ENCODE measurements at places on chromosomes 7 and 10. TPM values are rescaled to one million over a fixed set of nuclear protein-coding genes. Genes with fewer than 3 reads are reported as not detected.

Gene NCF1
- total RNA-seq: not detected

DNA sequence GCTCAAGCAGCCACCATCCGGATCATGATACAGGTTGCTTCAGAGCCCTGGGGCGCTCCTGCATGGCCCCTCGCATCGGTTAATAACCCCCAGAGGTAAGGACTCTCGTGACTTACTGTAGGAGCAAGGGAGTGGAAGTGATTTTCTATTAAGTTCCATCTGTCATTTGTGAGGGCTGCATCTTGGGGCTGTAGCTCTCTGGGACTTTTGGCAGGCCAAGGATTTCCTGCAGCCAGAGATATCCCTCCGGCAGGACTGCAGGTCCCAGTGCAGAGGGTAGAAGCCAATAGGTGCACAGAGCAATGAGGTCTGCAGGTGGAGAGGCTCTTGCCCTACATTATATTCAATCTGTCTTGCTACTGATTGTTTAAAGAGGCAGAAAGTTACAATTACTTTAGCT lies 356.8 kb upstream of the ADARB2 start:
- peak; percentile 55 for DNase-seq

Gene RET
- not detected for total RNA-seq

Gene CFAP69
- total RNA-seq: 3.3 TPM

DNA sequence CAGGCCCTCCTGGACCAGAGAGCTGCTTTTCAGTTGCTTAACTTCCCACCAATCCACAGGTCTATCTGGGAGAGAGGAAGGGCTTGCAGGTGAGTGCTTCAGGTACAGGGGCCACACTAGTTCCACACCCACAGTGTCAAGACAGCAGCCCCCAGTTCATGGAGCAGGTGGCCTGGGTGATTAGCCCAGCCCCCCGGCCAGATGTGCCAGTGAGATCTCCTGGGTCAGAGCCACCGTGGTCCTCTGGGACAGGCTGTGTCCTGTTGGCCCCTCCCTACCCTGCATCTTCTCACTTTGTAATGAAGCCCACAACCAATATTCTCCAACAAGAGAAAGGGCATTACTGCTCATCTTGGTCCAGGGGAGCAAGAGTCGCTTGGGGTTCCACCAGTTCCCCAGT lies 30.6 kb downstream of the DRGX start:
- no peak for DNase-seq

DNA sequence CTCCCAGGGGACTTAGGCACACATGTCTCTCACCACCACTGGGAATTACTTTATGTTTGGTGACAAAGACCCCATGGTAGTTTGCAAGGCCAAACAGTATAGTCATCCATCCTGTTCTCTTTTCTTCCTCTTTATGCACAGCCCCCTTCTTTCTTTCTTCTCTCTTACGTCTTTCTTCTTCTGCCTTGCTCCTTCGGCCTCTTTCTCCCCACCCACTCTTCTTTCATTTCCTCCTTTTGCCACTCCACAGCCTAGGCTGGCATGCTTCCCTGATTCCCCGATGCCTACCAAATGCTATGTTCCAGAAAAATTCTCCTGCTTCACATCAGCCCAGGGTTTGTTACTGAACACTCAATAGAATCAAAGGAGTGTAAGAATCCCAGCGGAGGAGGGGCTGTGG lies 62.4 kb upstream of the MKLN1 start:
- no peak for DNase-seq

Gene GSTO2
- 16.6 TPM for total RNA-seq

Gene MMP21
- not detected for total RNA-seq

GRCh38 chr7:119482209-119482608 lies 790.8 kb upstream of the KCND2 start:
- no peak for DNase-seq

GRCh38 chr7:17706275-17706674 lies 234.0 kb downstream of the SNX13 start:
- DNase-seq: no peak

GRCh38 chr10:114523876-114524275 lies 119.6 kb upstream of the AFAP1L2 start:
- DNase-seq: no peak

Gene BAIAP2L1
- total RNA-seq: 23.3 TPM

- DNase-seq: no peak
Observed at GRCh38 chr10:92822060-92822634, 26.2 kb upstream of the EXOC6 start.

DNA sequence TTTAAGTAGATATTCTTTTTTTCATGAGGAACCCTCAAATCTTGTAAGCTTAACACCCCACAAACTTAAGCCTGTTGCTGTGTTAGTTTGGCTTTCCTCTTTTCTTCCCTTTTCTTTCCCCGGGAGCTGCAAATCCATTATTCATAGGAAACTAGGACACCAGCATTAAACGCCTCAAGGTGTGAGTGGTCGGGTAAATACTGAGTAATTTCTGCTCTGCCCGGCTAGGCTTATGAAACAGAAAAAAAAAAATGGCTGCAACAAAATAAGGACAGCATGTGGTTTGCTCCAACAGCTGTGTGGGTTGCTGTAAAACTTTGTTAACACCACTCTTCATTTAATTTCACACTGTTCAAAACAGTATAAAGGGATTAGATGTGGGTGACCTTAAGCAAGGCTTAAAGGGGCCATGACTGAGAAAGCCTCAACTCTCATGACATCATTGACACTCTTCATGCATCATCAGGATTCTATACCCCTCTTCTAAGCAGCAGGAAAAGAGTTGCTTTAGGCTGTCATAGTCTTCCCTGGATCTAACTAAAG lies 104.1 kb downstream of the AOAH start:
- no peak for DNase-seq

Gene KCNIP2
- not detected for total RNA-seq

Gene UCMA
- not detected for total RNA-seq

Gene TAS2R5
- not detected for total RNA-seq

- no peak for DNase-seq
Observed at GRCh38 chr7:69208848-69209247, 389.4 kb upstream of the AUTS2 start.

GRCh38 chr7:112770051-112770450 lies 20.1 kb downstream of the TMEM168 start:
- DNase-seq: no peak

Measured in G401 (cell line).